ENCODE measurements at places on chromosomes 2 and 18. TPM values are rescaled to one million over a fixed set of nuclear protein-coding genes. Genes with fewer than 3 reads are reported as not detected.

UGT1A3 gene
- total RNA-seq: not detected

ANKAR gene
- total RNA-seq: 13.0 TPM

PLGLB2 gene
- 5.7 TPM for total RNA-seq

CCL20 gene
- not detected for total RNA-seq

ACKR3 gene
- total RNA-seq: 6.1 TPM

STK11IP gene
- total RNA-seq: 50.2 TPM

C2orf78 gene
- not detected for total RNA-seq

XDH gene
- total RNA-seq: not detected

RHOB gene
- 21.5 TPM for total RNA-seq

ANKRD62 gene
- not detected for total RNA-seq

PROKR1 gene
- total RNA-seq: not detected

DNA sequence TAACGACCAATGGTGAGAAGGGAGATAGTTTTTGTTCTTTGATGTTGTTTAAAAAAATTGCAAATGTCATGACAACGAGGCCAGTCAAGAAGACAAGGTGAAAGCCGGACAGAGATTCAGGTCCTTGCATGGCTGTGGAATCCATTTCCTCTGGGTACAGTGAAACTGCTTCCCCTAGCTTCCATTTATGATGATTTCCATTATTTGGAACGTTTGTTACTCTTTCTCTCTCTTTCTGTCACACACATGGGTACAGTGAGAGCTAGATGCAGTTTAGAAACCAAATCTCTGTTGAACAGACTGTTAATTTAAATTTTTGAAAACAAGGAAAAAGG lies 57.4 kb upstream of the MSH2 start:
- no peak for DNase-seq

DNA sequence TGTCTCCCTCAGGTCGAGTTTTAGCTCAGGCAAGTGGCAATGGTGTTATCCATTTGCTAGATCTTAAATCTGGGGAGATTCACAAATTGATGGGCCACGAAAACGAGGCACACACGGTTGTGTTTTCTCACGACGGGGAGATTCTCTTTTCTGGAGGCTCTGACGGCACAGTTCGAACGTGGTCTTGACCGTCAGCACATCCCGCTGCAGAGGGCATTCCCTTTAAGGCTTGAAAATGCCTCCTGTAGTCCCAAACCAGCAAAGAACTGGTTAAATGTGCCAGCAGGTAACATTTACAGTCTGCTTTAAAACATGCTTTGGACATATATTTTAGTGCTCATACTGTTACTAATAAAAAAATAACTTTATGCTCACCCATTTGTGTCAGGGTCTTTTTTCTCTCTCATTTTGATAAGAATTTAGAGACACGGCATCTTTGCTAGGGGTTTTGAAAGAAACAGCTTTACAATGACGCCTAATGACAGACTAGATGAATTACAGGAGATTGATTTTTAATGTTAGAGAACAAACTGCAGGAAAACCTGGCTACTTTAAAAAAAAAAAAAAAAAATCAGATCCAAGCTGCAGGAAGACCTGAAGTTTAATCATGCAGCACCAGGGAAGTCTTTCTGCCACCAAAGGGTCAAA lies 602 bp upstream of the VWC2L start:
- DNase-seq: no peak

- DNase-seq: no peak
Measured at GRCh38 chr2:162490052-162490717, 146.3 kb downstream of the GCA start.

DNA sequence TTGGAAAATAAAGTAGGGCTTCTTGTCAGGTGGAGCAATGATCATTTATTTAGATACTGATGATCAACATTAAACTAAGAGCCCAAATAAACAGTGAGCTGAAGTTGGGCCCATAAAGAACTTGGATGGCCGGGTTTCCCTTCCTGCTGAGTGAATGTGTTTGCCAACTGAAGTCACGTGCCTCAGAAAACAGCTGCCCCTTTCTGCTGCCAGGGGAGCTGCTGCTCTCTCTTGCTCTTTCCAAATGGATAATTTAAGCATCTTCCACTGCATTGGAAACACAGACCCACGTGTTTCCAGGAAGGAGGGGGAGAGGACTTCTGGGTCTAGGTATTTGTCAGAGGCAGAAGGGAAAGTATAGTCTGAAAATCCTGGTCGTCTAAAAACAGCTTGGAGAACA lies 22.9 kb upstream of the NCKAP5 start:
- DNase-seq: no peak

DNA sequence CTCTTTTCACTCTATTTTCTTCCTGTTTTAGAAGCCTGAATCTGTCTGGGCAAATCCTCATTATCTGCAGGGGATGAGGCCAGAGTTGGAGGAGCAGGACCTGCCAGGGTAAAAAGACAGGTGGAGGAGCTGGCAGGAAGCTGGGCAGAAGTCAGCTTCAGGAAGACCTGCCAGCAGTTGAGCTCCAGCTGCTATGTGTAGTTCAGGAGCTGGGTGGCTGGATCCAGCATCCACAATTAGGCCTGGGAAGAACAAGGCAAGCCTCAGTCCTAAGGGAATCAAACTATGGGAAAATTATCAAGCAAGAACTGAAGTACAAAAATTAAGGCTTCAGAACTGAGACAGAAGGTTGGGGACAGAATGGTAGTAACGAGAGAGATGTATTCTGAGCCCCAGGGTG lies 174.0 kb downstream of the MREG start:
- no peak for DNase-seq

- DNase-seq: no peak
Measured at GRCh38 chr2:1795261-1796231, 51.2 kb upstream of the PXDN start.

- no peak for DNase-seq
Measured at GRCh38 chr2:39741871-39742270, 37.2 kb downstream of the THUMPD2 start.

- DNase-seq: no peak
Measured at GRCh38 chr18:30987467-30988241, 54.9 kb downstream of the DSC3 start.

GRCh38 chr2:200471324-200471848 lies 38.5 kb downstream of the KCTD18 start:
- DNase-seq: no peak

GRCh38 chr2:113755835-113756354 lies 547 bp downstream of the SLC35F5 start:
- no peak for DNase-seq

- DNase-seq: no peak
Measured at GRCh38 chr18:75533950-75534349, 106.4 kb upstream of the SMIM21 start.

GRCh38 chr2:9614562-9614961 lies 16.2 kb downstream of the YWHAQ start:
- DNase-seq: no peak

- no peak for DNase-seq
Measured at GRCh38 chr2:156319811-156320485, 12.6 kb downstream of the NR4A2 start.

- no peak for DNase-seq
Measured at GRCh38 chr2:222319586-222320435, 21.0 kb upstream of the PAX3 start.

DNA sequence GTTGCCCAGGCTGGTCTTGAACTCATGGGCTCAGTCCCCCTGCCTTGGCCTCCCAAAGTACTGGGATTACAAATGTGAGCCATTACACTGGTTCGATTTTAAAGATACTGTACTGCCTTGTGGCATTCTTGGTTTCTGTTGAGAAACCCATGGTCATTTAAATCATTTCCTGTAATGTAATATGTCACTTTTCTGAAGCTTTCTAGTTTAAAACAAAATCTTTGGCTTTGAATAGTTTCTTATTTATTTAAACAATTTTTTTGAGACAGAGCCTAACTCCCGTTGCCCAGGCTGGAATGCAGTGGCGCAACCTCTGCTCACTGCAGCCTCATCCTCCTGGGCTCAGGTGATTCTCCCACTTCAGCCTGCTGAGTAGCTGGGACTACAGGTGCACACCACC lies 8.9 kb downstream of the ZNF512 start:
- DNase-seq: no peak

DNA sequence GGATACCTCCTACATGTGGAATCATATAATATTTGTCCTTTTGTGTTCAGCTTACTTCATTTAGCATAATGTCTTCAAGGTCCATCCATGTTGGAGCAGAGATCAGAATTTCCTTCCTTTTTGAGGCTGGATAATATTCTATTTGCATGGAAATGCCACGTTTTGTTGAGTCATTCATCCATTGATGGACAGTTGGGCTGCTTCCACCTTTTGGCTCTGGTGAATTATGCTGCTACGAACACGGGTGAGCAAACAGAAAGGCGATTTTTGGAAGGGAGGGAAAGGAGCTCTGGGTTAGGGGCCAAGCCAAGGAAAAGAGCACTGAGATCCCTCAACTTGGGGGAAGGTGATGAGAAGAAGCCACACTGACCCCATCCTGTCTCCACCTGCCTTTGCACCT lies 260.5 kb downstream of the TNS1 start:
- DNase-seq: no peak

DNA sequence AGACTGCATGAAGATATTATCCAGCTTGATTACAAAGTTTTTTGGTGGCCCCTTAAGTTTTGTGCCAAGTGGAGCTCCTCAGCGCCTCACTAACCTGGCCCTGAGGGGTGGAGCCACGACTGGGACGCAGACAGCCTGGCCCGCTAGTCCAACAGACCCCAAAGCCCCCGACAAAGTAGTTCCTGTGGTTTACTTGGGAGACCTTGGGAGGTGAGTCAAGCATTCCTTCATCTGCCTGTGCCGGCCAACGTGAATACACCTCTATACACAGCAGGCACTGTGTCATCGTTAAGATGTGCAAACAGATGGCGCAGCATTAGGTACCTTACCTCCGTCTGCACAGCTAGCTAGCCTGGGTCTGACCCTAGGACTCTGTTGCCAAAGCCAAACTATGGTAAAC lies 55.0 kb upstream of the LAMA1 start:
- no peak for DNase-seq

DNA sequence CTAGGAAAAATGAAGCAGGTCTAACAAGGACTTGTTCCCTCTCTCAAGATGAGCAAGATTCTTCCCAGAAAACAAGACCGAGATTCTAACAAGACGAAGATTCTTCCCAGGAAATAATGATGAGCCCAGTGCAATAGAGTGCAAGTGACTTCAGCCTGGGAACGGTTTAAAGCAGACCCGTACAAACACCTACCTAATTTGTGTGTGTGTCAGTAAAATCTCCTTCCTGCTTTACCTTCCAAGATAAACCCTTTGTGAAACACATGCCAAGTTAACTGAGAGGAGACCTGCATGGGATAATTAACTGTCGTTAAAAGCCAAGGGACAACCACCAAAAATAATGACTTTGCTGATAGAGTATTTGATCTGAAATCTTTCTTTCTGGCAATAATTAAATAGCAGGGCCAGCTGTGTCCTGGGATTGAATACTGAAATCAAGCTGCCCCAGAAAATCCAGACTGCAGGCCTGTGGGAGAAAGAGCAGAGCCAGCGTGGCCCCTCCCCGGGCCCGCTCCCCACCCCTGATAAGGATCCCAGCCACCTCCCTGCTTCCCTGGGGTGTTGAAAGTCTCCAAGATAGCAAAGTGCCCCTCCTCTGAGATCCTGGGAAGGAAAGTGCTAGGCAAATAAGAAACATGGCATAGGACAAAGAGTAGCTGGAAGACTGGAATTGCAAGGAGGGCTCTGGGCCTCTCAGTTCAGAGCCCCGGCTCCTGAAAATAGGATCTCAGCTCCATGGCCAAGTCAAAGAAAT lies 145.5 kb downstream of the CYP26B1 start:
- DNase-seq: no peak

DNA sequence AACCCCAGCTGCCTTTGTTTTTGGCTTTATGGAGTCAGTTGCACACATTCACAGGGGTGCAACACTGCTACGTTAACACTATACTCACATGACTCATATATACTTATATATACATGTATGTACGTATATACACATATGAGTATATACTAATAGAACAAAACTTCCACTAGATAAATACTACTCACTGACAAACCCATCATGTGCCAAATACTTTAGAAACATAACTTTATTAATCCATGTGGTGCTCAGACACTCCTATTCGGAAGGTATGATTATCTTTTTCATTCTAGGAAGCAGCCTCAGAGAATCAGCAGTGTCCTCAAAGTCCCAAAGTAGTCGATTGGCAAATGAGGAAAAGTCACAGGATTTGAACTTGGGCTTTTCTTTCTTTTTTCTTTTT lies 7.9 kb downstream of the PMAIP1 start:
- DNase-seq: no peak

DNA sequence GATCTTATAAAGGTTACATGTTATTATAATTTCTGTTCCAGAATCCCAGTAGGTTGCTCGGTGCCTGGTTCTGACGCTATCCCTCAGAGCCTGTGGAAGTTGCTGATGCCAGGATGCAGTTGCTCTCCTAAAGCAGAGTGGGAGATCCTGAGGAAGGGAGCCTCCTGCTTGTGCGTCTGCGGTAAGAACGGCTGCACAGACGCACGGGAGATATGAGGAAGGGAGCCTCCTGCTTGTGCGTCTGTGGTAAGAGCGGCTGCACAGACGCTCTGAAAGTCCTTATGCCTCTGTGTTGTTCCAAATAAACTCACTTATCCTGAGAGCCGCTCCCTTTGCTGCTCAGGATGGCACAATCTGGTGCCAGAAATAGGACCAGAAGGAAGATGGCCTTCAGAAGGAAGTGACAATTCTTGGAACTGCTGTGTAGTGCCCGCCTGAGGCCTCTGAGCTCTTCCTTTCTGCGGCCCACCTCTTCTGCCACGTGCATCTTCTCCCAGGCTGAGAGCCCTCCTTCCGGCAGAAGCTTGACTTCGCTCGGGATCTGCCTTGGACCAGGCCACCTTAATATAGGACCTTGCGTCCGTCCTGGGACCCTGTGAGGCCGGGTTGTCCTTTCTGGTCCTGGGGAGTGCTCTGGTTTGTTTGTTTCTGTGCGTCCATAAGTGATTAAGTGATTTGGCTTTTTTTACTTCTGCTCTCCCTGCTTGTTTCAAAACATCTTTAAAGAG lies 89.5 kb downstream of the RTP5 start:
- DNase-seq: no peak

DNA sequence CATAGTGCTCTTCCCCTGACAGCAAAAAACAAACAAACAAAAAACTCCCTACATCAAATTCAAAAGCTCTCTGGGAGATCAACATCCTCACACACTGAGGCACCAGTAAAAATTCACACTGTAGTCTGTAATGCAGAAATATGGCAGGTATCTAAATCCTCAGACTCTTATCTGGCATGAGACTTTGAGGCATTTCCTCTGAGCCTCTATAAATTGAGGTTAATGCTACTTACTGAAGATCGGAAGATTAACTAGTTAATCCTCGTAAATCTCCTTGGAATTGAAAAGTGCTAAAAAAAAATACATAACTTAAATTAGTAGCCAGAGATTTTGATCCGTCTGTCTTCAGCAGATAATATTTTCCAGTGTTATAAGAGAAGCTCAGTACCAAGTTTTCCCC lies 65.0 kb downstream of the AP1S3 start:
- no peak for DNase-seq

- DNase-seq: no peak
Measured at GRCh38 chr2:108630567-108631405, 88.5 kb upstream of the RANBP2 start.

GRCh38 chr2:206920951-206921350 lies 18.4 kb upstream of the CPO start:
- DNase-seq: no peak

GRCh38 chr2:60450488-60450887 lies 103.0 kb downstream of the BCL11A start:
- DNase-seq: no peak

GRCh38 chr2:220662431-220662830 lies 909.7 kb downstream of the EPHA4 start:
- DNase-seq: no peak

Data from naive thymus-derived CD8-positive, alpha-beta T cell (primary cell).